ENCODE measurements at places on chromosomes 2 and 18.

GRCh38 chr18:48418539-48419276 lies 9.5 kb upstream of the ZBTB7C start:
- no peak for DNase-seq

- DNase-seq: no peak
Measured at GRCh38 chr2:28231110-28231631, 161.5 kb upstream of the FOSL2 start.

GRCh38 chr2:9385841-9386240 lies 37.5 kb downstream of the ITGB1BP1 start:
- no peak for DNase-seq

DNA sequence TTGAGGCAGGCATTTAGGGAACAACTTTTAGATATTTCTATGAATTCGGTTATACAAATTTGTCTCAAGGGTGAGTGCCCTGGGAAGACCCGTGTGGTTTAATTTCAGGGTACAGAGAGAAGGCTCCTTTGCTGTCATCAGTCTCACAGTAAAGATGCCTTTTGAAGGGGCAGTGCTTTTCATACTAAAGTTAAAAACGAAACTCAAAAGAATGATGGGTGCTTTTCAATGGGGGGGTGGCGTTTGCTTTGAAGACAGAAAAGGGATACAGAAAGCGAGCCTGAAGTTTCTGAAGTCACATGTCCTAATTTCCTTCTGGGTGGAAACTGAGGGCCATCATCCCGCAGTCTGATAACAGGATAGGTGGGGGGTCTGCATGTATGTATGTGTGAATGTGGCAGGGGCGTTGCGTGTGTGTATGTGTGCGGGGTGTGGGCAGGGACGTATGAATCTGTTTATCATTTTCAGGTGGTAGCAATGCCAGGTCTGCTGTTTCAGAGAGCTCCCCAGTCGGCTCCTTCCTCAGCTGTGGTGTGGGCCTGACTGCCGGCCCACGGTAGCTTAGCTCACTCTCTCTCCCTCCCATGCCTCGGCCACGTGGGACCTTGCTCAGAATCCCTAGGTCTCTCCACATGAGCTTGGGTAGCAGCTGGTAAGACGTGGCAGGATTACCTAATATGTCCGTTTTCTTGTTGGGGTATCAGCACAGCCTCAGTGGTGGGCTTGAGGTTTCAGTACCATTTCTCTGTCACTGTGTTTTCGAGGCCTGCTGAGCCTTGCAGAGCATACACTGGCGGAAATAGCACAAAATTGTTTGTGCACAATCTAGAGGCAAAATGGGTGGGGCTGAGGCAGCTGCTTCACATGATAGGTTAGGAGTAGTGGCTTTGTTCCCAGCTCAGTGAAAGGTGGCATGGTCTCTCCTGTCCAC lies 32.7 kb downstream of the ARHGAP25 start:
- peak; percentile 79 for DNase-seq

- DNase-seq: no peak
Measured at GRCh38 chr2:160432633-160433032, 61.0 kb downstream of the RBMS1 start.

DNA sequence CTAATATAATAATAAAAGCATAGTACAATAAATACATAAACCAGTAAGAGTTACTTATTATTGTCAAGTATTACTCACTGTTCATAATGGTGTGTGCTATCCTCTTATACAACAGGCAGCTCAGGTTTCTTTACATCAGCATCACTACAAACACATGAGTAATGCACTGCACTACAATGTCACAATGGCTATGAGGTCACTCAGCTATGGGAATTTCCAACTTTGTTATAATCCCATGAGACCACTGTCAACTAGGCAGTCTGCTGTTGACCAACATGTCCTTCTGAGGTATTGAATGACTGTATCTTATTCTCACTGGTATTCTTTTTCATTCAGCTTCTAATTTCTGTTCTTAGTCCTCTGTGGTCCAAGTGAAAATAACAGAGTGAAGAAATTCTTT lies 250.4 kb upstream of the DSEL start:
- no peak for DNase-seq

- no peak for DNase-seq
Measured at GRCh38 chr18:7272311-7273049, 41.6 kb downstream of the LRRC30 start.

DNA sequence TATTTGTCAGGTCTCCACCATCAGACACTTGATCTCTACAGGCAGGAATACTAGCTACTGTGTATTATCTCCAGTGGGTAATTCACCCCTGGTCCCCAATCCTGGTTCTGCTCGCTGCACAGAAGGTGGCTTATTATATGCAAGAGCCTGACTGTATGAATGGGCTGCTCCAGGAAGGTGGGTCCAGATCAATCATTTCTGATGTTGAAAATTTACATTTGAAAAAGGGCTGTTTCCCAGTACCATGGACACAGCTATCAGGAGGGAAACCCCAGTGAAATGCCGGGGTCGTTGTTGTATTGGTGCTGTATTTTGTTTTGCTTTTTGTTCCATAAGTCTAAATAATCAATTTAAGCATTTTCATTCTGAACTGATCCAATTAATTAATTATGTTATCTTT lies 367.6 kb downstream of the RND3 start:
- DNase-seq: no peak

- no peak for DNase-seq
Measured at GRCh38 chr2:174686430-174686829, 77.8 kb downstream of the CHRNA1 start.

GRCh38 chr2:71277536-71278103 lies 50.7 kb upstream of the PAIP2B start:
- DNase-seq: peak; percentile 51

DNA sequence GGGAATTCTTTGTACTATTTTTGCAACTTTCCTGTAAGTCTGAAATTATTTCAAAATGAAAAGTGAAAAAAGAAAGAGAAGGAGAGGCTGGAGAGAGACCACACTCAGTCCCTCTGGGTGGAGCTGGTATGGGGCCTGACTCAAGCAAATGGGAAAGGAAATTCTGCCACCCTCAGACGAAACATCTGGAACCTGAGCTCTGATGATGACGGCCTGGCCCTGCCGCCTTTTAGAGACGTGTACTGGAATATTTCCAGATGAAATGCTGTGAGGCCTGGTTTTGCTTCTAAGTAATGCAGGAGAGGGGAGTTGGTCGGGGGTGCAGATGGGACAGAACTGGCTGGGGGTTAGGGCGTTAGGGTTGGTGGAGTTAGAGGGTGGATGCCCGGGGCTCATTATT lies 57.4 kb upstream of the GLI2 start:
- no peak for DNase-seq

DNA sequence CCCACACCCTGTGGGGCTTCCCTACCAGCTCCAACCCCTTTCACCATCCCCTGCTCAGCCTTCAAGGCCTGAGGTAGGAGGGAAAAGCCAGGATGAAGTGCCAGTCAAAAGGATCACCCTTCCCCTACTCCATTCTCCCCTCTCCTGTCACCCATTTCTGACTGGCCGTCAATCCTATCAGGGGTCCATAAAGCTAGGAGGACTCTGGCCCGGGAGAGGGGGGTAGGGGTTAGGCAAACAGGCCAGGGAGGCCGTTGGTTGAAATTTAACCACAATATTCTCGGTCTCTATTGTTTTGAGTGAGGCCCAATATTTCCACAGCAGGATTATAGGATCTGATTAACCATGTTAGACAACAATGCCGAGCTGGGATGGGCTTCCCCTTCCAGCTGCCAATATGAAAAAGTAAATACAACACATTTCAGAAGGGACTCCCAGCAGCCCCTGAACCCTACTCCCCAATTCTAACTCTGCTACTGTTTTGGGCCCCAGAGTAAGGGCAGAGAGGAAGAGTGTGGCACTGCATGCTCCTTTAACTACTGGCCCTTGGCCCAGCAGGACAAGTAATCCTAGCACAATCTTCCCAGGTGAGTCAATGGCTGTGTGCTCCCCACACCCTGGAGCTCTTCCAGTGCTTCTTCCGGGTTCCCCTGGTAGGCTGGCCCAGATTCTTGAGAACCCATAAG lies 10.6 kb upstream of the IHH start:
- DNase-seq: no peak

DNA sequence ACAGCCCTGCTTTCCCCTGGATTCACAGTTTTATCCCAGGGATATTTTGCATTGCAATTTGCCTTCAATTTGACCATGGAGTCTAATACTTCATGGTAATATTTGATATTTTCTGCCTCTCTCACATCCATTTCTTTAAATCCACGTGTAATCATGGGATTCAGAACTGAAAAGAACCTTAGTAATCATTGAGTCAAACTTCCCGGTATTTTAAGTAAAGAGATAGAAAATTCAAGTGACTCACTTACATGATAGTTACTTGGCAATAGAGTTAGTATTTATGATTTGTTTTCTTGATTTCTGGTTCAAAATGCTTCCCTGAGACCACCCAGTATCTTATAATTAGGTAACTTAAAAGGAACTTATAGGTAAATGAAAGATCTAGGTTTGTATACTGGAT lies 33.7 kb upstream of the CDC42EP3 start:
- no peak for DNase-seq

GRCh38 chr2:105756435-105756834 lies 11.7 kb downstream of the NCK2 start:
- no peak for DNase-seq

DNA sequence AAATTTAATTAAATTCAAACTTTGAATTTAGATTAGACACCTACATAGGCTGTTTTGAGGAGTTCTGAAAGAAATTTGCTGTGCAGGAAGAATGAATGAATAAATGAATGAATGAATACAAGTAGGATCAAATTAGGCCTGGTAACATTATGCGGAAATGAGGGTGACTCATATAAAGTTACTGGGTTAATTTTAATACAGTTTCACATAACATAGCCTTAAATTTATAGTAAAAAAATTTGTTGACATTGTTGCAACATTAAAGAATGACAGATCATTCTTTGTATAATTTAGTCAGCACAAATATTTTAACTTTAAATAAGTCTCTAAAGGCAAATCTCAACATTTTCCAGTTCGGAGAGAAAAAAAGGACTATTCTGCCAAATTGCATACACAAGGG lies 1293.1 kb upstream of the SLC39A10 start:
- DNase-seq: no peak

GRCh38 chr2:100321866-100322820 lies at the start of gene LONRF2:
LONRF2 (minus strand) TSS chr2:100322501; CDS start chr2:100322093, 408 bp downstream.
- peak; percentile 44 for DNase-seq

- DNase-seq: no peak
Measured at GRCh38 chr2:75310876-75311275, 111.6 kb upstream of the TACR1 start.

DNA sequence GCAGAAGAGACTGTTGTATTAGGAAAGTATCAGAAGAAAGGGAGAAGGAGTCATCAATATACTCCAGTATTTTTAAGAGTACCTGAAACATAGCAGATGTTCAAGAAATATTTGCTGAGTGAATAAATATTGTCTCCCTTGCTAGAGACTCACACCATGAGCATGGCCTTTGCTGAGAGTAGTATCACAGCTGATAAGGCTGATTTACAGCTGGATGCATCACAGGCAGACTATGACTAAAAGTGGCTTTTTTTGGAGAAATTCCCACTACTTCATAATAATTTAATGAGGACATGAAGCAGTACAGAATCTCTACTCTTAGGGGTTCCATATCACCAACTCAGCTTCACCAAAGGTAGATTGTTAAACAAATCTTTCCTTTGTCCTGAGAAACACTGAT lies 373.3 kb downstream of the RBM43 start:
- no peak for DNase-seq

DNA sequence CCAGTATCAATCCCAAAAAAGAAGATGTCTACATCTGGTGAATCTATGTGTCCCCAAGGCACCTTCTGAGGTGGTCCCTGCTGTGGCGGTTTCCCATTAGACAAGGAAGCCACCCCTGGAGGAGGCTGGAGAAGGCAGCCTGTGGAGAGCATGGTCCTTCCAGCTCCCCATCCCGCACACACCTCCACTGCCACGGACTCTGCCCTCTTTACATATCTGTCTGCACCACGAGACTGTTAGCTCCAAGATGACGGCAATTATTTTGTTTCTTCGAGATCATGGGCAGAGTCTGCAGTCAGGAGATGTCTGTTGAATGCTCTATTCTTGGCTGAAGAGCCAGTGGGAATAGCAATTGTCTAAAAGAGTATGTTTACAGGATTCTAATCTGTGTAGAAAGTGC lies 132.0 kb downstream of the OSR1 start:
- no peak for DNase-seq

All from B cell (primary cell).